Left lung (tissue), 14 donors: ENCODE measurements at places on chromosomes 12 and 14. TPM values are rescaled to one million over a fixed set of nuclear protein-coding genes. Genes with fewer than 3 reads are reported as not detected.

EMP1 gene
- polyA plus RNA-seq: 127 TPM

MUCL1 gene
- not detected for polyA plus RNA-seq

DNA sequence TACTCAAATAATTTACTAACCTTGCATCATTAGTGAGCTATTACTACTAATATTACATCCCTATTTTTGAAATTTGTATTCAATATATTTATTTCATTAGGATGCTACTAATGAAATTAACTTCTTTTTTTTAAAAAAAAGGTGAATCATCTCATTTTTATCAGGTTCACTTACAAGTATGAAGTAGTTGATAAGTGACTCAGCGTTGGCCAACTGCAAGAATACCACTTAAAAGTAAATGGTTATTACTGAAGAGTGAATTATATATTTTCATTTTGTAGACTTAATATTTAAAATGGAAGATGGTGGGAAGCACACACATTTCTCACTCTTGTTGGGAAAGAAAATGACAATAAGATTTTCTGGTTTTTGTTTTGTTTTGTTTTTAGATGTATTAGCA is 19.6 kb downstream of the OR4N2 start:
- no peaks in the 10 kb centered on the region for H3K4me1 ChIP-seq
- no peaks in the 10 kb centered on the region for H3K36me3 ChIP-seq
- DNase-seq: no peak
- no peak overlapping the region for H3K27ac ChIP-seq
- H3K4me3 ChIP-seq: no peak overlapping the region

DNA sequence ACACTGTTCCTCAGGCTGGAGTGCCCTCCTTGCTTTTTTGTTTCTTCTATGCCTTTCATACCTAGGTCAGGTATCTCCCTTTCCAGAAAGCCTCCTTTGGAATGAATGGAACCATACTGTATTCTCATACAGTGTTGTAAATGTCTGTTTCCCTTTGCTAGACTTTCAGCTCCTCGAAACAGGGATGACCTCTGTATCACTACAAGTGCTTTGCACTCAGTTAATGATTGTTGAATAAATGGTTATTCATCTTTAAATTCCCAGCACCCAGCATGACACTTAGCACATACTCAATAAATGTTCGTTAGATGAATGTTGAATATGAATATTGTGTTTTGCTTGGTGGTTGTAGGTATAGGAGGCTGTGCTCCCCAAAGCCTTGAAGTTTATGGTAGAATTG is 5.9 kb upstream of the TULP3 start:
- no peak for DNase-seq
- no peaks in the 10 kb centered on the region for H3K27me3 ChIP-seq
- H3K36me3 ChIP-seq: peaks cover 15% of the 10 kb centered on the region
- peaks cover under 1% of the 10 kb centered on the region for H3K4me1 ChIP-seq
- no peak overlapping the region for H3K27ac ChIP-seq
- no peak overlapping the region for H3K4me3 ChIP-seq

- H3K36me3 ChIP-seq: peaks cover 2% of the 10 kb centered on the region
- DNase-seq: no peak
- no peak overlapping the region for H3K27ac ChIP-seq
Measured at GRCh38 chr12:82361461-82361915, 3.2 kb downstream of the METTL25 start.
